CD4-positive, alpha-beta T cell treated with Interleukin-17A for 4 hours (primary cell): ENCODE measurements at places on chromosomes 4 and X.

DNA sequence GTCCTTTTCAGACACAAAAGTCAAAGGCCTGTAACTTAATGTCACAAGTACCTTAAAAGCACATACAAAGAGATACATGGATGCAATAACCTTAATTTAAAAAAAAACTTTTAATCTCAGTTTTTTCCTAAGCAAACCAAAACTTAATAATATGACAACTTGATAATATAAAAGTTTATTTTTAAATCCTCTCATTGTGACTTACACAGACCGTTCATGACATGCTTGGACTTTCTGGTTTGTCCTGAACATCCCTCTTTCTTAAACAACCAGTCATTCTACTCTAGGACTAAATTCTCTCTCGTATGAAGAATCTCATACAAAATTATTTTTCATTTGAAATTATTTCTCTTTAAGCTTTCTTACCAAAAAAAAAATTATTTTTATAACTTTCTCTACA is 43.1 kb upstream of the CYP2U1 start:
- no peak for DNase-seq

- no peak for DNase-seq
Observed at GRCh38 chrX:119552508-119552907, 12.7 kb downstream of the STEEP1 start.

DNA sequence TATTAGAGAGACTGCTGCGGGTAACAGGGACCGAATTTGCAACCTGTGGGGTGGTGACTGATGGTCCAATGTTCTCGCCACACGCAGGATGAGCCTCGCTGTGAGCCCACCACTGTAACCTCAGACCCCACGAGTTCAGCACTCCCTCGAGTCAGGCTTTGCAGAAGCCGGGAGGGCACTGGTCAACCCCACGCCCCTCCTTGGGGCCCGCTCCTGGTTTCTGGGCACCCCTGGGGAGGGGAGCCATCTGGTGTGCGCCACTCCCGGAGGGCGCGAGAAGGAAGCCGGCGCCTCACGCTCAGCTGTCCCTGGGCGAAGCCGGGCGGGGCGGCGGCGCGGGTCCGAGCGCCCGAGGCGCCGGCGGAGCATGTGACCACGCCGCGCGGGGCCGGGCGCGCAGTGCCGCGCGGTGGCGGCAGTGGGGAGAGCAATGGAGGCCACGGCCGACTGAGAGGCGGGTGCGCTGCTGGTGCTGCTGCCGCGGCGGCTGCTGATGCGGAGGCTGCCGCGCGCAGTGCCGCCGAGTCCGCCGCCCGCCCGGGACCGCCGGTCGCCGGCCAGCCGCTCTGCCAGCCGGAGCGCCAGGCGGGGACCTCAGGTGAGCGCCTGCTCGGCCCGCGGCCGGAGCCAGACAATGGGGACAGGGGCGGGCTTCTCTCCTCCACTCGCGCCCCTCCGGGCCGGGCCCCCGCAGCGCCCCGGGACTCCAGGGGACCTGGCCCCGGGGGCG is 100.1 kb downstream of the CEP135 start:
- DNase-seq = peak; percentile 17

GRCh38 chr4:6740347-6740746 is 24.4 kb downstream of the BLOC1S4 start:
- no peak for DNase-seq

GRCh38 chrX:115226929-115227328 is 7.0 kb downstream of the LRCH2 start:
- DNase-seq = no peak

DNA sequence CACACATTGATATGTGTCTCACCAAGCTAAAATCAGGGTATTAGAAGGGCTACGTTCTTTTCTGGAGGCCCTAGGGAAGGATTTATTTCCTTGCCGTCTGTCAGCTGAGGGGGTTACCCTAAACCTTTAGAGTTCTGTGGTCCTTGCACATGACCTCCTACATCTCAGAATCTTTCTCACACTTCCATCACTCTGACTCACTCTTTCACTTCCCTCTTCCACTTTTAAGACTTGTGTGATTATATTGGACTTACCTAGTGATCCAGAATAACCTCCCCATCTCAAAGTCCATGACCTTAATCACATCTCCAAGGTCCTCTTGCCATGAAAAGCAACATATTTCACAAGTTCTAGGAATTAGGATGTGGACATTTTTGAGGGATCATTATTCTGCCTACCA is 53.6 kb upstream of the FUNDC1 start:
- DNase-seq = no peak

GRCh38 chr4:77203380-77204197 is 46.6 kb downstream of the CCNG2 start:
- peak; percentile 78 for DNase-seq

- no peak for DNase-seq
Observed at GRCh38 chrX:119721926-119722325, 29.0 kb upstream of the SEPTIN6 start.
